Heart right ventricle (tissue), 16 donors: ENCODE measurements at places on chromosomes 4 and X. TPM values are rescaled to one million over a fixed set of nuclear protein-coding genes. Genes with fewer than 3 reads are reported as not detected.

DNA sequence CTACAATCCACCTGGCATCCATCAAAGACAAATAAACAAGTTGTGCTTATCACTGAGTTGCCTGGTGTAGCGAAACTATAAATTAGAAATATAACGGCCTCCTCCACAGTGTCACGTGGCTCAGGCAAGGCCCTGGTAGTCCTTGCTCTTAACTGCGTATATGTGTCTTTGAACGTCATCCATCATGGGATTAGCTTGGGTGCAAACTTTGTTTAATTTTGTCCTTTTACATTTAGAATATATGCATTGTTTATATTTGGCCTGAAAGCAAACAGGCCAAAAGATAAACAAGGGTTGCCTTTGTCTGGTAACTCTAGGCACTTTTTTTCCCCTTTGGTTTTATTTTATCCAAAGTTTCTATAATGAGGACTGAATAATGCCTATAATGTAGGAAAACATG, 184.9 kb downstream of the KIT start:
- H3K4me3 ChIP-seq: no peak overlapping the region
- DNase-seq: no peak
- no peak overlapping the region for H3K27ac ChIP-seq
- no peaks in the 10 kb centered on the region for H3K27me3 ChIP-seq

GRCh38 chr4:74237425-74237966, 70.8 kb upstream of the EPGN start:
- no peak for DNase-seq
- no peak overlapping the region for H3K27ac ChIP-seq
- no peaks in the 10 kb centered on the region for H3K36me3 ChIP-seq

GRCh38 chrX:154762537-154763296, at the start of gene DKC1:
TSS of gene DKC1 (plus strand) at chrX:154762864. CDS start at chrX:154762966, 102 bp downstream.
- DNase-seq: peak; percentile 97
- peaks cover 12% of the 10 kb centered on the region for H3K4me1 ChIP-seq
- peak within 1 kb of the TSS; percentile 52 for H3K4me3 ChIP-seq

GRCh38 chrX:11151799-11152559, 40.8 kb downstream of the HCCS start:
- no peaks in the 10 kb centered on the region for H3K27me3 ChIP-seq
- no peaks in the 10 kb centered on the region for H3K36me3 ChIP-seq
- H3K27ac ChIP-seq: no peak overlapping the region
- no peak for DNase-seq
- H3K4me3 ChIP-seq: no peak overlapping the region

GRCh38 chr4:120447774-120448173, 381.1 kb upstream of the MAD2L1 start:
- H3K27me3 ChIP-seq: no peaks in the 10 kb centered on the region
- DNase-seq: no peak
- H3K27ac ChIP-seq: no peak overlapping the region
- no peak overlapping the region for H3K4me3 ChIP-seq
- no peaks in the 10 kb centered on the region for H3K4me1 ChIP-seq

The VSIG4 gene
- total RNA-seq: 5.9 TPM

The DIPK2B gene
- total RNA-seq: 10.4 TPM
